ENCODE measurements at places on chromosomes 5 and 9.
A peak's percentile ranks its signal among the peaks of the same experiment; 100 is the strongest.

GRCh38 chr5:128084228-128085167 lies 932 bp downstream of the SLC12A2 start:
- peak; percentile 36 for DNase-seq

DNA sequence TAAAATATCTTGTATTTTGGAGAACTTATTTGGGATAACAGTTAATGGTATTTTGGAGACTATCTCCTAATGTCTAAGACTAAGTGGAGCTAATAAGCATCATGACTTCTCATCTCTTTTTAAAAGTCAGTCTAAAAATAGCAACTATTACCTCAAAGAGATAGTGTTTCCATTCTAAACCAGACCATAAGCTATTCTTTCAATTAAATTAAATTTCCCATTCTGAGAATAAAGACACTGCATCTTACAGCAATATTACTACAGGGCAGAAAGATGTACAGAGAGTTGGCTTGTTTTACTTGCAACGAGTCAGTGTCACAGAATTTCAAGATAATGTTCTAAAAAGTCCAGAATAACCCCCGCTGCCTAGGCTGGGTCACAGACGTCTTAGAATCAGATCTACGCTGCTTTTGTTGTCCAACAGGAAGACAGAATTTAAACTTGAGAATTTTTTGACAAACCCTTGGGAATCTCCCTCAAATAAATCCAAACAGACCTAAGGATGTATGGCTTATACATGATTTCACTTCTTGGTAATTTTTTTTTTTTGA lies 98.9 kb downstream of the USP20 start:
- no peak for DNase-seq

DNA sequence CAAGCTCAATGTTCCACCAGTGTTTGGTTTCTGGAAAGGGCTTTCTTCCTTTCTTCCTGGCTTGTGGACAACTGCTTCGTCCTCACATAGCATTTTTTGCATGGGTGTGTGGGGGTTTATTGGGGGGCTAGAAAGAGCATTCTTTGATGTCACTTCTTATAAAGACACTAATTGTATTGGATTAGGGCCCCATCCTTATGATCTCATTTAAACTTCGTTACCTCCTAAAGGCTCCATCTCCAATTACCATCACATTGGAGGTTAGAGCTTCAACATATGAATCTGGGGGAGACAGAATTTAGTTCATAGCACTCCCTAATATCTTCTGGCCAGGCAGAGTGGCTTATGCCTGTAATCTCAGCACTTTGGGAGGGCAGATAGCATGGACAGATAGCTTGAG lies 6.1 kb upstream of the MACROH2A1 start:
- no peak for DNase-seq

GRCh38 chr5:176162198-176162597 lies 76.0 kb upstream of the SIMC1 start:
- no peak for DNase-seq

DNA sequence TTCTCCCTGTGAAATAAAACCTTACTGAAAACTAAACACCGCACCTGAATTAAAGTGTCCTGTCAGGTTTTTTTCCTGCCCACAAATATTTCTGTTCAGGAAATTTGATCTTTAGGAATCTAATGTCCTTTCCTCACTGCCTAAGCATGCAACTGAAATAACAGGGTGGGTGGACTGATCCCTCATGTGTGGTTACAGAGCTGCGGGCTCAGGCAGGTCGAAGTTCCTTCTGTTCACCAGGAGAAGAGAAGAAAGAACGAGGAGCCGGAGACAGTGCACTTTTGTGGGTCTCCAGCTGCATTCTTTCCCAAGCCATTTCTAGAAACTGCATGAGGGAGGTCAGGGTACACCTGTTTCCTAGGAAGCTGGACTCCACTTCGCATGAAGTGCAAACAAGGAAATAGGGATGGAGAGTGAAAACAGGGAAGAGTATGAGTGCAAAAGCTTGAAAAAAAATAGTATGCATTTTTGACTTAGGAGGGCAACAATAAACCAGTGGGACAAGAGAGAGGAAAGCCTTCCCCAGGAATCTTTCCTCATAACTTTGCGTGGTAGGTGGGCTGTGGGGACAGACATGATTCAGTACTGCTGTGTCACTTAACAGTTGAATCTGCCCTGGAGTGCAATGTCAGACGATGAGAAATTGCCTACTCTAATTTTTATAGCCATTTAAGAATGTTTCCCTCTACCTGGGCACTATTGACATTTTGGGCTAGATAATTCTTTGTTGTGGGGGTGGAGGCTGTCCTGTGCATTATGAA lies 60.3 kb downstream of the GCNT1 start:
- no peak for DNase-seq

- no peak for DNase-seq
Observed at GRCh38 chr9:17900606-17901005, 321.7 kb downstream of the SH3GL2 start.

DNA sequence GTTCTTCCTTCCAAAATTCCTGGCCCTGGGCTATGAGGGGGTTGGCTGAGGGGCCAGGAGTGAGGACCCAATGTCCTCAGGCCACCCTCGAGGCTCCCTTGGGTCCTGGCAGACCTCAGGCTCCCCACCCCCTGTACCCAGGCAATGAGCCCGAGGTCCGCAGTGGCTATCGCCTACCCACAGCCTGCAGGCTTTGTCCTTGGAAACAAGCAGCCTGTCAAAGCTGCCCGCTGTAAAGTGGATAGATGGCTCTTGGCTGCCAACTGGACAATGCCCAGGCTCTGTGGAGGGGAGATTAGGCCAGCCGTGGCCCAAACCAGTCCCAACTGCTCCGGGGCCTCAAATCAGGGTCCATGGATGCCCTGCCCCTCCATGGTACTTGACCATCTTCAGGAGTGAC lies 2.2 kb upstream of the ADGRD2 start:
- no peak for DNase-seq

DNA sequence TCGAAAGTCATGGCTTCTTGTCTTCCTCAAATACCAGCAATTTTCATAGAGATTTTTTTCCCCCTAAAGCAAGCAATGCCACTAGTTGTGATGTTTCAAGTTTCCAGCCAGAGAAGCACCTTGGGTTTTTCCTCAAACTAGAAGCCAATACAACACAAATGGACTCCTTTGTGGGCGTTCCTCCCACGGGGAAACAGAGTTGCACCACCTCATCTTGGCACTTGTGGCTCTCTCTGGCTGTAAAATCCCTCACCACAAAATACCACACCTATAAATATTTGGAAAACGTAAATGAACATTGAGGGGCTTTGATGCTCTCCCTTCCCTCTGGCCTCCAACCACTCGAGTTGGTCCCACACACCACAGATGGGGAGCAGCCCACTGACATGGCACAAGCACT lies 67.2 kb upstream of the PCA3 start:
- DNase-seq: no peak

DNA sequence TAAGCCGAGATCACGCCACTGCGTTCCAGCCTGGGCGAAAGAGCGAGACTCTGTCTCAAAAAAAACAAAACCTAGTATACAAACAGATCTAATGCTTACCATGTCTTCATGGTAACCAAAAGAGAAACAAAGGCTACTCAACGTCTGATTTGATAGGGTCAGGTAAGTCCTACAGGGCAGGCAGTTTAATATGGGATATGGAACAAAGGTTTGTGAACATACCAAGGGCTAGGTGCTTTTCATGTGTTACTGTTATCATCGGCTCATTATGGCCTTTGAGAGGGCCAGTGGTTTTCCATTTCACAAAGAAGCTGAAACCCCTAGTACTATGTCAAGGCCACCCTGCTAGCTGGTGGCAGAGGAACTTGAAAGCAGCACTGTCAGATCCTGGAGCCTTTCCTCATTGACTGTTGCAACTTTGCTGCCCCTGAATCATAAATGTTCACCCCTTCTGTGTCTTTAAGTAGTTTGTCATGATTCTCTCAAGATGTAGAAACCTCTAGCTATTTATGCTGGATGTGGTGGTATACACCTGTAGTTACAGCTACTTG lies 5.1 kb downstream of the IQGAP2 start:
- DNase-seq: no peak

GRCh38 chr5:16957304-16958196 lies 21.5 kb upstream of the MYO10 start:
- DNase-seq: no peak

GRCh38 chr5:81486711-81487110 lies 92.8 kb upstream of the ACOT12 start:
- DNase-seq: no peak

DNA sequence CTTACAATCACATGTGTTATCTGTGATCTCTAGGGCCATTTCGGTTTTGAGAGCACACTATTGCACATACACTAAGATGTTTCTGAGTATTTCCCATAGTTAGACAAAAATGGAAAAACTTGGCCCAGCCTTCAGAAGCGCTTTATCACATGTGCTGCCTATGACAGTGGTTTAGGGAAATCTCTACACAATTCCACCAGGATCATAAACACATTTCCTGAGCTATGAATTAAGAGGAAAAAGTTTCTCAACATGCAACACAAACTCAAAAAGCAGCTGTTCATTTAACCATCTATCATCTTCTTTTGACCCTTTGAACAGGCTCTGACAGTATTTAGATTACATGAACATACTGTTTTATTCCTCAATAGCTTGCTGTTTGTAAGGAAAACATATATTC lies 15.1 kb downstream of the FGF1 start:
- DNase-seq: no peak

GRCh38 chr5:151079838-151080612 lies 809 bp downstream of the TNIP1 start:
- DNase-seq: no peak

DNA sequence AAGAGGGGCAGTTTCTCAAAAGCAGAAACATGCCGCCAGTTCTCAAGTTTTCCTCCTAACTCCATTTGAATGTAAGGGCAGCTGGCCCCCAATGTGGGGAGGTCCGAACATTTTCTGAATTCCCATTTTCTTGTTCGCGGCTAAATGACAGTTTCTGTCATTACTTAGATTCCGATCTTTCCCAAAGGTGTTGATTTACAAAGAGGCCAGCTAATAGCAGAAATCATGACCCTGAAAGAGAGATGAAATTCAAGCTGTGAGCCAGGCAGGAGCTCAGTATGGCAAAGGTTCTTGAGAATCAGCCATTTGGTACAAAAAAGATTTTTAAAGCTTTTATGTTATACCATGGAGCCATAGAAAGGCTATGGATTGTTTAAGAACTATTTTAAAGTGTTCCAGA lies 142.8 kb downstream of the NTRK2 start:
- no peak for DNase-seq

DNA sequence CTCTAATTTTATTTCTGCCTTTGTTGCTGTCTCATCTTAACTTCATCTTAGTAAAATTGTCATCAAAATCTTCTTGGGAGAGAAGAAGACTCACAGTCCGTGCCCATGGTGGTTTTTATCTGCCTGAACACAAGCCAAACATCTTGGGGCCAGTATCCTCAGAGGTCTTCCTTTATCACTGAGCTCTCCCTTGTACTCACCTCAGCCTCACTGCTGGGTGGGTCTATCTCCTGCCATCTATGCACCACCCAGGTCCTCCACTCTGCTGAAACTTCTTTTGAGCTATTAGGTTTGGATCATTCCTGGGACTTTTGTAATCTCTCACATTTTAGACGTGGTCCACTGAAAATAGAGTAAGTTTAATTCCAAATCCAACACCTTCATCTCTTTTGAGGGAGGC lies 116.3 kb upstream of the EPB41L4A start:
- no peak for DNase-seq
